Forelimb muscle (tissue), 1 donor: ENCODE measurements at places on chromosomes 3 and 15. TPM values are rescaled to one million over a fixed set of nuclear protein-coding genes. Genes with fewer than 3 reads are reported as not detected.

GRCh38 chr3:165133188-165133899, 55.0 kb upstream of the SI start:
- DNase-seq: no peak

GRCh38 chr3:187098923-187099512, 40.3 kb downstream of the RPL39L start:
- no peak for DNase-seq

DNA sequence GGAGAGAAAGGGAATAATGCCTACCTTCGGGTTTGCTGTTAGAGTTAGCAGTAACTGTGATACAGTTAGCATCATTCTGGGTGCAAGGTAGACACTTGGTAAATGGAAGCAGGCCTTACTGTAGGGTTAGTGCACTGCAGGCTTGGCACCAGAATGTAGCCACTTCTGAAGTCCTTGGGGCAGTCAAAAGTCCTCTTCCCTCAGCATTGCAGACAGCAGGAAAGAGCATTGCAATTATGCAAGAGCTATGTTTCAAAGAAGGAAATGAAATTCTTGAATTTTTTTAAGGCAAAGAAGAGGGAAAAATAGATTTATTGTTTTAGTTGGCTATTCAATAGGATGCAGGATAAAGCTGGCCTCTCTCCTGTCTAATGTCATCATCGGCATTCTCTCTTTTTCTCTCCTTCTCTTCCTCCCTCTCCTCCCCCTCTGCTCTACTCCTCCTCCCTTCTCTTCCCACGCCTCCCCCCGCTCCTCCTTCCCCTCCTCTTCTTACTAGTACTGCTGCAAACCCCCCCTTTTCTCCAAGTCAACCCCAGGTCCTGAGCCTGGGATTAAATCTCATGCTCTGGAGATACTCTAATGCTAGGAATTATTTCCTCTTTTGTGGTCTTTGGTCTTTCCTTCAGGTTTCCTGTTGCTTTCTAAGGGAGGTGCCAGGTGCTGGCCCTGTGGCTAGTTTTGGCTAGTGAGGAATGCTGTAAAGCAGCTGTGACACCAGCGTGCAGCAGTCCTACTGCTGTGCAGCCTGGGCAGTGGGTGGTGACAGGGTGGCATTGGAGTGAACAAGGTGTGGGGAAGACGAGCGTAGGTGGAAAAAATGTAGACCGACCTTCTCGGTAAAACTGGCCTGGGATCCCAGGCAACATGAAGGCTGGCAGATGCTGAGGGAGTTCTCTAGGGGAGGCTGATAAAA, 21.7 kb downstream of the EEFSEC start:
- no peak for DNase-seq

- DNase-seq: no peak
Measured at GRCh38 chr3:23750573-23751210, 55.1 kb upstream of the UBE2E1 start.

- DNase-seq: no peak
Measured at GRCh38 chr15:46461416-46461815, 826.6 kb downstream of the SQOR start.

DNA sequence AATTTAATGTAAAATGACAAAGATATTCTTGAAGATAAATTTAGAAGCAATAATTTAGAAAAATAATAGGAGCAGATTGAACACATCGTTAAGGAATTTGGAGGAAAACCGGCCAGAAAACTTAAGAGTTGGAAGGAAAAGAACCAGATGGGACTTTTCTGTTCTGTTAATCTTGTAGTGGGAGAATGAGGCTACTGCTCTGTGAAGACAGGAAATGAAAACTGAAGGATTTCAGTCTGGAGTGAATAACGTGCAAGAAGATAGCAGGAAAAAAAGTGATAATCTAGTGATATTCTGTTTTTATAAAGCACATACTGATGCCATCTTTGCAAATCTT, 74.2 kb downstream of the DPPA2 start:
- DNase-seq: peak; percentile 29

- DNase-seq: no peak
Measured at GRCh38 chr3:15060029-15060428, 5.1 kb downstream of the MRPS25 start.

- no peak for DNase-seq
Measured at GRCh38 chr15:40618023-40618422, 24.0 kb downstream of the KNL1 start.

- no peak for DNase-seq
Measured at GRCh38 chr3:12188328-12188648, 29.6 kb upstream of the TIMP4 start.

GRCh38 chr3:70811880-70812279, 499.4 kb upstream of the MDFIC2 start:
- DNase-seq: peak; percentile 60

- no peak for DNase-seq
Measured at GRCh38 chr3:38542401-38543298, 46.5 kb downstream of the EXOG start.

- DNase-seq: no peak
Measured at GRCh38 chr3:171248426-171249111, 211.6 kb downstream of the TNIK start.

GRCh38 chr15:85929786-85930185, 135.1 kb upstream of the KLHL25 start:
- no peak for DNase-seq

DNA sequence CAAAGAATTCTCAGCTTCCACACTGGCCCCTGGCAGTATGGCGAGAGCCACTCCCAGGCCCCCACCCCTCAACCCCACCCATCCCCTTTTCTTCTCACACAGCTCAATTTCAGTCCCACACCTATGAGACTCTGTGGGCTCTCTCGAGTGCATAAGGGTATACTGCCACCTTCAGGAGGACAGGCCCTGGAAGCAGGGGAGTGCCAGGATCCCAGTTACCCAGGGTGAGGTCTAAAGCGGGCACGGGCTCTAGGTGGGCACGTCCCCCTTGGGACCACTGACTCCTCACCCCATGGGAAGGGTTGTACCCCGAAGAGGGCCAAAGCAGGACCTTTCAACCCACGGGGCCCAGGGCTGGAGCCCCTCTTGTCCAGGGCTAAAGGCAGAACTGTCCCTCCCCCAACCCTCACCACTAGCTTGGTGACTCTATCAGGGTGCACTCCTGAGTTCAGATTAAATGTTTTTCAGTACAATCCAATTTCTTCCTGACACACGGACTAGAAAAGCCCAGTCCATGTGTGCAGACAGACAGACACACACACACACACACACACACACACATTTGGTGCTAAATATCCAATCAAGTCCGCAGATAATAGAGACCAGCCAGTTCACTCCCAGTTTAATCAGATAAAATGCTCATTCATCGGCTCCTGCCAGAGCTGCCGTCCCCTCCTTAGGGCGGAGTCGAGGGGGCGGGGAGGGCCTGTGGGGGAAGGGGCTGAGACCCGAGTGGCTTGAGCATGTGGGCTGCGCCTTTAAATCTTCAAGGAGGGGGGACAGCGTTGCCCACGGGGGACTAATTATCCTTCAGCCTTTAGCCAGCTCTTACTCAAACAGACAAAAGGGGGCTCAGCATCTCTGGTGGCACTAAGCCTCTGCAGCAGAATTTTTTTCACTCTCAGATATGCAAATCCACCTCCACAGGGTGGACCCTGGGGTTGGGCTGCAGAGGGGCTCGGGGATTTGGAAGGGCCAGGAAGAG, 59.3 kb downstream of the CYP11A1 start:
- no peak for DNase-seq

- DNase-seq: no peak
Measured at GRCh38 chr3:138394156-138394555, 40.3 kb upstream of the ESYT3 start.

DNA sequence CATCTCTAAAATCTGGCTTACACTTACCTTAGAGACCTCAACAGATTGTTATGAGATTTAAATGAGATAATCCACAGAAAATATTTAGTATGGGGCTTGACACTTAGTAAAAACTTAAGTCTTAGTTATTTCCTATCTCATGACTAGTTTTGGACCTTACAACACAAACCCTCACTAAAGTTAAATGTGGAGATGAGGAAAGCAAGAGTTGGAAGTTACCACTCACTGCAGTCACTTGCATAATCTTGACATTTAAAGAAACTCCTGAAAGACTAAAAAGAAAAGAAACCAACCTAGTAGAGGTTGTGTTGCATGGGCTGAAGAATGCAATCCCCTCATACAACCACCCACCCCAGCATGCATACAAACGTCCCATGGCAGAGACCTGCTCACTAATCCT, 40.1 kb downstream of the ITGB5 start:
- DNase-seq: no peak

DNA sequence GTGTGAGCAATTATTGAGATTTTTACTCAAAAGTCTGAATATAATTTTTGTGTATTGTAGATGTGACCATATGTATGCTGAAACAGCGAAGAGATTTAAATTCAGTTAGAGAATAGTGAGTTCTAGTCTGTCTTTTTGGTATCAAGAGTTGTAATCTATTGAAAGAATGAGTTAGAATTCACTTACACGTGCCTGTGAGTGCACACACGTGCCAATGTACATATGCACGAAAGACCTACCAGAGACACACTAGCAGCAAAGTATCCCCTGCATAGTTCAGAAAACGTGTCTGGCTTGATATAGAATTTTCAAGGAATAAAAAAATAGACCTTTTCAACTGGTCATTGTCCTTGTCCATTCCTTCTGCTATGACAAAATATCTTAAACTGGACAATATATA, 64.8 kb upstream of the BHLHE40 start:
- DNase-seq: no peak

Gene FSIP1
- polyA plus RNA-seq: 0.47 TPM

Gene CERS3
- 1.5 TPM for polyA plus RNA-seq

Gene ABI3BP
- polyA plus RNA-seq: 265 TPM

Gene NEDD4
- 9.1 TPM for polyA plus RNA-seq

Gene WDR53
- polyA plus RNA-seq: 10.4 TPM
